ENCODE measurements at places on chromosomes 3 and 15.

- DNase-seq, result no peak
Measured at GRCh38 chr3:159839561-159840379, 148.9 kb upstream of the IL12A start.

GRCh38 chr15:58232281-58233065 is 94.3 kb downstream of the AQP9 start:
- DNase-seq, result no peak

- DNase-seq, result no peak
Measured at GRCh38 chr3:47731061-47731460, 50.6 kb downstream of the SMARCC1 start.

DNA sequence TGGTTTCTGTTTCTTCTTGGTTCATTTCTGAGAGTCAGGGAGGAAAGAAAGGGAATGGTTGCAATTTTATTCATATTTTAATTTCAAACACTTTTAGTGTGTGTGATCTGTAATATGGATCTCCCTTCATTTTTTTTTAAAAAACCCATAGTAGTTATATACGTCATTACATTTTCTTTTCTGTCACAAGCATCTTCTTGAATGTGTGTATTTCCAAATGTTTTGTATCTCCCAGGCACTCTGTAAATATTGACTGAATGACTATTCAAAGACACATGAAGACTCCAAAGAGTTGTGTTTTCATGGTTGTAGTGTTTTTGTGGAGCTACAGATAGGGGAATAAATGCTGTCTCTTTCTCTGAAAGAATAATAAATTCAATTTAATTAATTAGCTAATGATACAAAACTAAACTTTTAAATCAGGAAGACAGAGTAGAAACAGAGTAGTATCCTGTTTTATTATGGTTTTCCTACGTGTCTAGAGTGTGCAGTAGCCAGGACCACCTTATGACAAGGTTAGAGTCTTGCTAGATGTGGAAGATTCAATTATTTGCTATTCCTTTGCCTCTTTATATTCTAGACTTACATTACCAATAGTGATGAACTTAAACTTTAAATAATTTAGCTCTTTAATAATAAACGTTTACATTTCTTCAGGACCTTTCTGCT is 35.5 kb downstream of the NECTIN3 start:
- no peak for DNase-seq

GRCh38 chr3:8255725-8256124 is 245.9 kb upstream of the LMCD1 start:
- DNase-seq, result no peak

GRCh38 chr15:71152542-71152941 is 37.3 kb downstream of the THSD4 start:
- no peak for DNase-seq

- peak; percentile 34 for DNase-seq
Measured at GRCh38 chr15:45790325-45790943, 155.6 kb downstream of the SQOR start.

- DNase-seq, result peak; percentile 79
Measured at GRCh38 chr15:51281368-51281967, 56.9 kb downstream of the CYP19A1 start.

DNA sequence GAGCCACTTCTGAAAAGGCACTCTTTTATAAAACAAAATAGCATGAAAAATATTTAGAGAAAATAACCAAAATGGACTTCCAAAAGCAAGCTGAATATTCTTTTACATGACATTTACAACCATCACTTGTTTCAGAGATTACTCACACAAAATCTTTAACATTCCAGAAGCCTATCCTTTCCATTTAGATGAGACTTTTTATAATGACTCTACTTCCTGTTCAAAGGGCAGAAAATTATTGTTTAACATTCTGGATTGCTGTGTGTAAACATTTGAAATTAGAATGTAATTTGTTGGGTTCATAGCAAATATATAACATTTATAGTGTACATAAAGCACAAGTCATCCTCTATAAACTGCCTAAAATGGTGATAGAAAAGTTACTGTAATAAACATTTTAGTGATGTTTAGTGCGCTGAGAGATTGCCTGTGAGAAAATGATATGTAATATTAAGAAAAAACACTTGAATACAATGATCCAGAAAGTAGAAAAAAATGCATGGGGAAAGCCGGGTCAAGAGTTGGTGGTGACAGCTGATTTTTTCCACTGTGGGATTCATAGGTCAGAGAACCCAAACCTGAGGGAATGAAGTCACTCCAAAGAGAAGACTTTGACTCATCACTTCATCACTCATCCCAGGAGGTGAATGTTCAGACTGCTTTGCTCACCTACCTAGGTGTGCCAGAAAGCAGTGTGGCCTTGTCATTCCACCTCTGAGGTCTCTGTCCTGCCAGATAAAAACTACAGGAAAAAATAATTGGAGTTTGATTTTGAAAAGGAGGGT is 305.8 kb downstream of the ARPP21 start:
- peak; percentile 42 for DNase-seq

DNA sequence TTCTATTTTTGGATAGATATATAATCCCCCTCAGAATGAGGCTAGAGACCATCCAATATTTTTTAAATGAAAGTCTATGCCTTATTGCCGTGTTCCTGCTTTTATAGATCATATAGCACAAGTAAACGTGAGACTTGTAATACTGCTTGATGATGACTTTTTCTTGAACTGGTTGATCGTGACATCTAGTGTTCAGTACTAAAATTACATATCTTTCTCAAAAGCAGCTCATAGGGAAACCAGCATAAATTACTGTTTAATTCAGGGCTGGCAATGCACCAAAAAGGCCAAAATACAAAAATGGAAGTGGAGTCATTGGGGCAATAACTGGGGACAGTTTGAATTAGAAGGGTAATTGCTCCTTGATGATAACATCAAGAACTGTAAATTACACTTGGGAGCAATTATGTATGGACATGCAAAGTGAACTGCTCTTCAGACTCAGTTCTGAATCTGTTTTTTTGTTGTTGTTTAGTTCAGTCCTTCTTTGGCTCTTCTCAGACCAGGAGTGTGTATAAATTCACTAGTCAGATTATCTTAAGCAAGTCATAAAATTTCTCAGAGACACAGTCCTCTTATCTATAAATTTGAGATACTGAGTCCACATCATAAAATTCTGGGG is 325.3 kb downstream of the THSD4 start:
- peak; percentile 87 for DNase-seq

DNA sequence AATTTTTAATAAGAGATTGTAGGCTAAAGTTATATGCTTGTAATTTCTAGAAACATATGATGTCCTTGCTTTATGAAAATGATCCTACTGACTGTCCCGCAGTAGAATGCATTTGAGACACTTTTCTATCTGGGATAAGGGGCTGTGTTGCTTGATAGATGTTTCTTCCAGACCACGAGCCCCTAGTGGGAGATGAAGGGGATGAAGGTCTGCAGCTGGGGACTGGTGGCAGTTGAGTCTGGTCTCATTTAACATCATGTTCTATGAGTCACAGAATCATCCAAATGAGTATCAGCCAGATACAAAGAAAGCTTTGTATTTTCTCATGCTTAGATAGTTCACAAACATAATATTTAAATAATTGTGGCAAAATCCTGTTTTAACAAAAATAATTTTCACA is 84.3 kb upstream of the PRTG start:
- no peak for DNase-seq

- DNase-seq, result peak; percentile 56
Measured at GRCh38 chr3:155064920-155065319, 15.2 kb upstream of the MME start.

GRCh38 chr3:38314112-38314763 is 32.1 kb downstream of the SLC22A14 start:
- DNase-seq, result no peak

GRCh38 chr3:185929192-185930151 is 8.3 kb downstream of the TRA2B start:
- peak; percentile 50 for DNase-seq

- DNase-seq, result no peak
Measured at GRCh38 chr15:44144184-44144583, 50.9 kb downstream of the FRMD5 start.

DNA sequence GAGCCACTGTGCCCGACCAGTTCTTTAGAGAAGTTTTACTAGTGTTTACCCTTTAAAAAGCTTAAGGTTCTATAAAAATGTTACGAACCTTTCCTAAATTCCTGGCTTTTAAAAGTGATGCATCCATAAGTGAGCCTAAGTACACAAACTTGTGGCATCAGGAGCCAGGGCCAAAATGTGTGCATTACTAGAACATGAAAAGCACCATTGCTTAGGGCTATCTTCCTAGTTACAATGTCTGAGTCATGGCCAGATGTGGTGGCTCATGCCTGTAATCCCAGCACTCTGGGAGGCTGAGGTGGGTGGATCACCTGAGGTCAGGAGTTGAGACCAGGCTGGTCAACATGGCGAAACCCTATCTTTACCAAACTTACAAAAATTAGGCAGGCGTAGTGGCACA is 39.9 kb downstream of the LEO1 start:
- peak; percentile 26 for DNase-seq

- DNase-seq, result no peak
Measured at GRCh38 chr3:4695846-4696245, 202.7 kb downstream of the ITPR1 start.

GRCh38 chr3:152444029-152444641 is 175.4 kb downstream of the MBNL1 start:
- peak; percentile 84 for DNase-seq

DNA sequence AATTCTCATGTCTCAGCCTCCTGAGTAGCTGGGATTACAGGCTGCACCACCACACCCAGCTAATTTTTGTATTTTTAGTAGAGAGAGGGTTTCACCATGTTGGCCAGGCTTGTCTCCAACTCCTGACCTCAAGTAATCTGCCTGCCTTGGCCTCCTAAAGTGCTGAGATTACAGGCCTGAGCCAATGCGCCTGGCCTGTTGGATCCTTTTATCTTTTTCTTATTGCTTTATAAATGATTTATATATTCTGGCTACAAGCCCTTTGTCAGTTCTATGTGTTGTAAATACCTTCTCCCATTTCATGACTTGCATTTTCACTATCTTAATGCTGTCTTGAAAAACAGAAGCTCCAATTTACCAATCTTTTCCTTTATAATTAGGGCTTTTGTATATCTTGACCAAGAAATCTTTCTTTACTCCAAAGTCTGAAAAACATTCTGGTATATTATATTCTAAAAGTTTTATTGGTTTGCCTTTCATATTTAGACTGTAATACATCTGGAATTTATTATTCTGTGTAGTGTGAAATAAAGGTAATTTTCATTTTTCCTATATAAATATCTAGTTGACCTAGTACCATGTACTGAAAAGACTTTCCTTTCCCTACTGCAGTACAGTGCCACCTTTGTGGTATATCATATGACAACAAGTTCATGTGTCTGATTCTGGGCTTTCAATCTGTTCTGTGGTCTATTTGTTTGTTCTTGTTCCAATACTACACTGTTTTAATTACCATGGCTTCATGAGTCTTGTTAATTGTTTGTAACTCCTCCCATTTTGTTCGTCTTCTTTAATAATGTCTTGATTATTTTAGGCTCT is 52.9 kb upstream of the RNU6-1 start:
- DNase-seq, result no peak

DNA sequence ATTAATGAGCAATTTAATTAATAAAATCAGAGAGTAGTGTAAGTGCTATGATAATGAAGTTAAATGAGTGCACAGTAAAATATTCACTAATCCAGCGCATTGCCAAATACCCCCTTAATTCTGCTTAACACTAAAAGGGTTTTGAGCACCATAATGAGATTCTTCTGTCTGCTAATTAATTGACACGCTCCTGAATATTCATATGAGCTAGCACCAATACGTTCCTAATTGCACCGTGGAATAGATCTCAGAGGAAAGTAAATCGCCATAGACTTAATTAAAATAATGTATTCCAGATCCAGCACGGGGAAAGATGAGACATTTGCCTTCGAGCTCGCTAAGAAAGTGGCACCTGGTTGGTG is 9.6 kb upstream of the FOXB1 start:
- no peak for DNase-seq

DNA sequence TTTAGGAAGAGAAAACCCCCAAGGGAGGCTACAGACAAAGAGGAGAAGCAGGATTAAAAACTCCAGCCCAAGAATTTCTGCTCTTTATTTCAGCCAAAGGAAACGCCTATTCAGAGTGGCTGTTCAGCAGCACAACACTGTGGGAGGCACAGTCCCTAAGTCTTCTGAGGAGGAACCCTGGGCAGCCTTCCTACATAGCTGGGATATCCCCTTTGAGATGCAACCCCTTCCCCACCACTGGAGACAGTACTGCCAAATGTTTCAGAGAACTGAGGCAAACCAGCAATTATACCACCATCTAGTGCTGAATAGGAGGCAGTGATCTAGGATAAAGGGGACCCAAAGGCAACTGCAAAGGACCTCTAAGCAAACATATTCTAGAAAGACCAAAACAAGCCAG is 168.1 kb downstream of the VPS13C start:
- no peak for DNase-seq

DNA sequence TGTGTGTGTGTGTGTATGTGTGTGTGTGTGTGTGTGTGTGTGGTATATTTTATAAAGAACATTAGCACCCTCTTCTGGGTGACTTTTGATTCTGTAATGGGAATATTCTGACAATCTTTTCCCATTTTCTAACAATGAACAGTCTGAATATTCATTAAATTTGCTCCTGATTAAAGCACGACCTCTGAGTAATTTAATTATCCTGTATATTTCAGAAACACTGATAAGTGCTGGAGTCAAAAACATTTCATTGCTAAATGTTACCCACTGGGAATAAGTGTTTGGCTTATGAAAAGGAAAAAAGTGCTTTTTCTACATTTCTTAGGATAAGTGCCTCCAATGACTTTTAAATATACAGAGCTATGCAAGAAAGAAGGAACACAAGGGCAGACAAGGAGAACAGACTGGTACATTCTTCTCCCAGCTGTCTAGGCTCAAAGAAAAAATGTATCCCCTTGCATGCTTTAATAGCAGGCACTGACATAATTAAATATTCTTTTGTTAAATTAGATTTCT is 32.3 kb upstream of the SYNPR start:
- DNase-seq, result peak; percentile 5

GRCh38 chr3:52697632-52697965 is 8.0 kb downstream of the GLT8D1 start:
- DNase-seq, result no peak

- DNase-seq, result peak; percentile 94
Measured at GRCh38 chr3:143170676-143171075, 51.1 kb downstream of the CHST2 start.

GRCh38 chr3:176787506-176787905 is 409.8 kb downstream of the TBL1XR1 start:
- DNase-seq, result no peak

GRCh38 chr3:122921791-122922651 is 105.5 kb downstream of the SEMA5B start:
- DNase-seq, result no peak

DNA sequence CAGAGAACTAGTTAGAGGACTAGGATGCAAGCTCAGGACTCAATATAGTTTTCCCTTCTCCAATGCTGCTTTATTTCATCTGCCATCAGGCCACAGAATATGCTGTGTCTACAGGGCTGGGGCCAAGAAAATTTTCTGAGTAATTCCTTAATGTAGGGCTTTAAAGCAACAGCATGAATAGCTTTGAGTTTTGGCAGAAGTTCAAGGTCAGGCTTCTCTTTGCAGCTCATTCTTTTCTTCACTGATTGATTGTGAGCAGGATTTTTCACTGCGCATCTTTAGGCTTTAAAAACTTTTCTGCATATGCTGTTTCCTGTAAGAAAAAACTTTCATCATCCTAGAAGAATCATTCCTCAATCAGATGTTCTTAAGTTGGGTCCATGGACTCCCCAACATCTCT is 4.6 kb downstream of the TMEM108 start:
- DNase-seq, result peak; percentile 37

- no peak for DNase-seq
Measured at GRCh38 chr3:47399016-47399415, 18.2 kb downstream of the PTPN23 start.

- no peak for DNase-seq
Measured at GRCh38 chr3:197542741-197543454, 12.9 kb downstream of the BDH1 start.

All from choroid plexus epithelial cell (primary cell).